Mesendoderm (in vitro differentiated cells): ENCODE measurements at places on chromosomes 2 and 18.
A peak's percentile ranks its signal among the peaks of the same experiment; 100 is the strongest.

DNA sequence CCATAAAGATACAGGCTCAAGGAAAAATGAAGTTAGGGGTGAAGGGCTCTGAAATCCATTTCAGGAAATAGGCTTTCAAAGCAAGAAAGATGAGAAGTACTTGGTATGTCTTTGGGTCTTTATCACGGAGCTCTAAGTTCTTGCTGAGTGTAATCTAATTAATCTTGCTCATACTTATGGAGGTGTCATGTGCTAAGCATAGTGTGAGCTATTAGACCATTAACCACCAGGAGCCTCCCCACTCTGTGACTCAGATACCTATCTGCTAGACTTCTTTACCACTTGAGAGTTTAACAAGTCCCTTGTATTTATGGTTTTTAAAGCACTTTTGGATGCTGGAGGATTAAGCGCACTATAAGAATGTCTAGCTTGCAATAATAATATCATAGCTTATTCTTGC, 678.7 kb downstream of the EPHA4 start:
- peak; percentile 78 for DNase-seq

DNA sequence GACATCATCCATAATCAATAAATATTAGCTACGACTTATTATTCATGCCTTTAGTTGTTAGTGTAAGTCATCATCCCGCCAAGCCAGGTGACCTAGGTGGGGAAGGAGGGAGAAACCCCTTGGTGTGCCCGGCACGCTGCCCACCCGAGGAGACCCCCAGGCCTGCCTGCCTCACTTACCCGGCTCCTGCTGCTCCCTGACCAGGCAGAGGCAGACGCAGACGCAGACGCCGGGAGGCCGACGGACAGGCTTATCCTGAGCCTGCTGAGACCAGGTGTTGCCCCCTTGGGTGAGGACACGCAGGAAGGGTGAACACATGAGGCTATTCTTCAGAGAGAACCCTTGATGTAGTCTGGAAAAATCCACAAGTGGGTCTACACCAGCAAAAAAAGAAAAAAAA, 401.8 kb downstream of the GALR1 start:
- DNase-seq, result no peak

- no peak for DNase-seq
These were observed 61.1 kb upstream of the NRXN1 start for GRCh38 chr2:51093016-51093415.

- no peak for DNase-seq
These were observed 15.0 kb upstream of the GPC1 start for GRCh38 chr2:240420206-240421104.

DNA sequence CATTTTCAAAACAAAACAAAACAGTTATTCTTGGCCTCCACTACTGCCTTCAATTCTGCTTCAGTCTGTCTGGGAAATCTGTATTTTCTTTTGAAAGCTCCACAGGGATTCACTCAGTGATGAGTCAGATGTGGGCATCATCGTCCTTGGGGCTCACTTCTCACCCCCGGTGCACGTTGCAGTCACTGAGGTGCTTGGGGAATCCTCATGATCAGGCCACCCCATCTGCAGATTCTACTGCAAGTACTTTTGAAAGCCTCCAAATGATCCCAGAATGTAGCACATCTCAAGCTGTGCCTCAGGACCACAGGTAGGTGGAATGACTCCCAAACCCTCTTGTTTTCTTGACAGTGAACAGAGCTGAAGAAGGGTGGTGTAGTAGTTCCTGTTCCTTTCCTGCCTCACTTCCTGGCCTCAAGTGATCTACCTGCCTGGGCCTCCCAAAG, 34.3 kb downstream of the LPIN2 start:
- DNase-seq, result no peak

DNA sequence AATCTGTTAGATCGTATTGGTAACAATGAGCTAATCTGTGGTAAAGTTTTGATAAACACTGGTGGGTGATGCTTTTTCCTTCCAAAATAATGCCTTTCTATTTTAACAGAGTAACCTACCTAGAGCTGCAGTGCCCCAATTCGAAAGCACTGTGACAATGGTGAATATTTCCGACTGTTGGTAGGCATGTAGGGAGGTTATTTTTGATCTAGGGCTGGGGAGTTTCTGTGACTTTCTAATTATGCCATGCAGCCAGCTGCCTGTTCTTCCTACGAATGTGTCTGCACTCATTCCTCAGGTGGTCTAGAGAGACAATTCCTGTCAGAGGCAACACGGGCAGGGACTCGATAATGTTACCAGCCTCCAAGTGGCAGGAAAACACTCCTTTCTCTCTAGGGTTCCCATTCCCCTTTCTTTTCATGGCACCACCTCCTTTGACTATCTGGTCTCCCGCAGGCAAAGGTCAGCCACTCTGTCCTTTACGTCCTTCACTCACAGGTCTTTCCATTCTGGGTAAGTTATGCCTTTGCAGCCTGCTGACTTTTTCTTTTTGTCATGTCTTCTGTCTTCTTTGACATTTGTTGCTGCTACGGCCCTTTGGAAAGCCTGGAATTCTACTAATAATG, 167.2 kb upstream of the MGAT5 start:
- DNase-seq, result peak; percentile 76

DNA sequence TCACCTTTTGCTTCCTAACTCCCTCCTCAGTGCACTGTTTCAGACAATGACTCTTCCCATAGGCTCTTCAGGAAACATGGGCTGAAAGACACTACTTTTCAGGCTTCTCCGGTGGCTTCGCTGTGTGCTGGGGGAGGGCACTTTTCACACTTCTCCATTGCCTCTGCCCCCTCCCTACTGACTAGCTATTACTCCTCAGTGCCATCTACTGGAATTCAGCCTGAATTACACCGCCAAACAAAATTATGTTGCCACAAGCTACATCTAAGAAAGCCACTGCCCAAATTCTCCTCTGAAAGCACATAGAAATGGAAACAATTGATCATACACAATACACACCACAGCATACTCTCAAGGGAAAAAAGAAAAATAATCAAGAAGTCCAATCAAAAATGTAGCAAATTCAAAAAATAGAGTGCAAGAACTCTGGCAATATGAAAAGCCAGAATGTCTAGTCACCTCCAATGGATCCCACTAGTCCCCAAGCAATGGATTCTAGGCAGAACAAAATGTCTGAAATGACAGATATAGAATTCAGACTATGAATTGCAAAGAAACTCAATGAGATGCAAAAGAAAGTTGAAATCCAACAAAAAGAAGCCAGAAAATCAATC, 1139.4 kb upstream of the GYPC start:
- DNase-seq, result peak; percentile 74

DNA sequence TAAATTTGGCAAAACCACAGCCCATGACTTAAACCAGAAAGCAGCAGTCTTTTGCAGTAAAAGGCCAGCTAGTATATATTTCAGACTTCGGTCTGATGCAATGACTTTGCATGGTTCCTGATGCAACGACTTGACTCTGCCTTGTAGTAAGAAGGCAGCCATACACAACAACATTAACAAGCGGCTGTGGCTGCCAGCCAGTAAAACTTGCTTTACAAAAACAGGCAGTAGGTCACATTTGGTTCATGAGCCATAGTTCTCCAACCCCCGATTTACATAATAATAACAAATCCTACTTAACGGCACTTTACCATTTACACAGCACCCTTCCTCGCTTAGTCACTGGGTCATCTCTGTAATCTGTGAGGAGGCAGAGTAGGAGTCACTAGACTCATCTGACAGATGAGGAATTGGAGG, 410.3 kb downstream of the LRATD1 start:
- no peak for DNase-seq

- DNase-seq, result peak; percentile 49
These were observed 770 bp downstream of the ZNF396 start for GRCh38 chr18:35376393-35376741.

DNA sequence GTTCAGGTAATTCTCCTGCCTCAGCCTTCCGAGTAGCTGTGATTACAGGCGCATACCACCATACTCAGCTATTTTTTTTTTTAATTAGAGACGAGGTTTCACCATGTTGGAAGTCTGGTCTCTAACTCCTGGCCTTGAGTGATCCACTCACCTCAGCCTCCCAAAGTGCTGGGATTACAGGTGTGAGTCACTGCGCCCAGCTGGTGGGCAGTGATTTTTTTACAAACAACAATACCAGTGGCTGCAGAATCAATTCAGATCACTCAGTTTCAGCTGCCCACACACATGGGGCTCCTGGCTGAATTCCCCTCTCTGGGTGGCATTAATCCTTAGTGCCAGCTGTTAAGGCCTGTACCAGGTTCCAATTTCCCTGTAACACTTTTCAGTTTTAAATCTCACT, 13.3 kb upstream of the CYRIA start:
- peak; percentile 11 for DNase-seq

- DNase-seq, result no peak
These were observed 113.2 kb downstream of the ARHGEF4 start for GRCh38 chr2:130949954-130950353.

GRCh38 chr2:85273738-85274731, 53.8 kb downstream of the TGOLN2 start:
- DNase-seq, result peak; percentile 25

GRCh38 chr18:31983020-31983419, 35.6 kb upstream of the RNF125 start:
- no peak for DNase-seq

- no peak for DNase-seq
These were observed 109.8 kb downstream of the ESCO1 start for GRCh38 chr18:21490748-21491147.

GRCh38 chr2:236855866-236856847, 229.5 kb upstream of the COPS8 start:
- peak; percentile 39 for DNase-seq

GRCh38 chr2:29766191-29766590, 155.2 kb downstream of the ALK start:
- DNase-seq, result no peak

DNA sequence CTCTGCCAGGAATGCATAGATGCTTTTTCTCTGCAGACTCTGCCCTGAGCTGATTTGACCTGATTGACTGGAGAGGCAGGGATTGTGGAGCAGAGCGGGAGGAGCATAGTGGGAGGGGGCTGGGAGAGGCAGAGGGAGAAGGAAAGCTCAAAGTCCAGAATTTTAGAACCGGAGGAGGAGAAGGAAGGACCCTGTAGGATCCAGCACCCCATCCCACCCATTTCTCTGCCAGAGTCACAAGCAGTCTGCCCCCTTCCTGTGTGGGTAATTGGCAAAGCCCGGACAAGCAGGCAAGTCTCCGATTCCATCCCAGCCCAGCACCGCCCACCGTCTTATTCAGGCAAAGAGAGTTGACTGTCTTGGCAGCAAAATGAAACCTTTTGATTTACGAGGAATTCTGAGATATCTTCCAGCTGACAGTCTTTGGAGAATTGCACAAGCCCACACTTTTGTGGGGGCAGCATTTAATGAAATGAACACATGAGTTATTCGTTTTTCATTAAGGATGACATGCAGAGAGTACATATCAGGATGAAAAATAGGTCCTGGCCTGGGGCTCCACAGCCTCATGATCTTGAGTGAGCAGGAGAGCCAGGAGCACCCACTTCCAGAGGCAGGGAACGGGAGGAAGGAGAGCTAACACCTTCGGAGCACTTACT, 103.1 kb downstream of the MCFD2 start:
- DNase-seq, result no peak

GRCh38 chr2:10848541-10848940, 36.0 kb upstream of the PDIA6 start:
- no peak for DNase-seq

GRCh38 chr2:219286436-219287115, 7.4 kb downstream of the DNAJB2 start:
- no peak for DNase-seq

GRCh38 chr2:232884001-232884421, 13.9 kb downstream of the SNORC start:
- no peak for DNase-seq

DNA sequence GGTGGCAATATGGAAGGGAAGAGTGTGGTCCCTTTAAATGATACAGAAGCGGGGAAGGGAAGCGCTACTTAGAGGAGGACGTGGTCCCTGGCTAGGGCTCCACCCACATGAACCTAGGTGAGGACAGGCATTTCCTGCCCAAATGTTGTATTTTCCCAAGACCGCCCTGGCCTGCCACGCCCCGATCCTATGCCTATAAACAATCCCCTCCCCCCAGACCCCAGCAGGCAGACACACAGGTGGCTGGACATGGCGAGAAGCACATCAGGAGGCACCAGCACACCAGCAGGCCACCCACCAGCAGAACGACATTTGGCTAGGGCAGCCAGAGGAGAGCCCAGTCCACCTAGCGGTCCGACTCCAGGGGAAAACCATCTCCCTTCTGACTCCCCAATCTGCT, 47.2 kb downstream of the METTL8 start:
- DNase-seq, result peak; percentile 61

- no peak for DNase-seq
These were observed 46.7 kb downstream of the INO80C start for GRCh38 chr18:35451032-35451431.

GRCh38 chr2:73418343-73418742, 32.7 kb downstream of the ALMS1 start:
- no peak for DNase-seq
